ENCODE measurements at places on chromosomes 7 and 10.
A peak's percentile ranks its signal among the peaks of the same experiment; 100 is the strongest.

DNA sequence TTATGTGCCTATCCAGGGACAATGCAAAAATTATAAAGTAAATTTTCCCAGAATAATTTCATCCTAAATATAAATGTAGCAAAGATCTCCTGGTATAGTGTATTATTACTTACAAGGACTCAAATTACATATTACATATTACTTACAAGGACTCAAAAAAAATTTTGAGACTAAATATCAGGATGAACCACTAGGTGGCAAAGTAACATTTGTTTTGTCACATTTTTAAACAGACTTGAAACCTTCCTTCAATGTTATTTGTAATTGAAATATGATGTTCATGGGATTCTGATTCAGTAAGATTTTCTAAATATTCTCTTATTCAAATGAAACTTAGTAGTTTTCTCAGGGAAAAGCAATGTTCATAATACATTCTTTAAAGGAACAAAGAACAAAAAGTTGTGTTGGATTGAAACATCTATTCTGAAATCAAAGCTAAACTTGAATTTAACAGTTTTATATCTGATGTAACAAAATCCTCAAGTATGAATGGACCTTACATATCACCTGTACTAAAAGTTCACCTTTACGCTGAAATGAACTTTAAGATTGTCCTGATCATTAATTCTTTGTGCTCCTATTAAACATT lies 74.3 kb upstream of the GNAI1 start:
- DNase-seq = peak; percentile 46

GRCh38 chr7:146660839-146661238 lies 544.2 kb downstream of the CNTNAP2 start:
- no peak for DNase-seq

GRCh38 chr7:25614415-25614814 lies 386.1 kb upstream of the NPVF start:
- DNase-seq = no peak

DNA sequence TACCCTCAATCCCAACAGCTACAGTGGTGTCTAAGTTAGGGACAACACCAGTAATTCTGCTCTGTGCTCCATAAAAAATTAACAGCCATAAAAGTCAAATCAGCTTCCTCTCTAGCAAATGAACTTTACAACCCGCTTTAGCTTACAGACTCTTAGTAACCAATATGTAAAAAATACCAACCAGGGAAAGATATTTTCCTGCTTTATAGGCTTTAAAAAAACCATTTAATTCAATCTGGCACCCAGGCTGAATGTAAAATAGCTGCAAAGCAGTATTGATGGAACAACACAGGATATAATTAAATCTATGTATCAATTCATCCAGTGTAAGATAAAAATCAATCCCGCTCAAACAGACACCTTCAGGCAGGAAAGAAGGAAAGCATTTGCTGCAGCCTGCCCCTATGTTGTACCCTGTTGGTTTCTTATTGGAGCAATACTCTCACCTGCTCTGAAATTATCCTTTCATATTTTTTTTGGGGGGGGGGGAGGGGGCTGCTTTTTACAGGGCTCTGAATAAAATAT lies 98.6 kb downstream of the NXPH1 start:
- no peak for DNase-seq

- no peak for DNase-seq
These were observed 15.1 kb upstream of the DENND2A start for GRCh38 chr7:140655511-140656408.

DNA sequence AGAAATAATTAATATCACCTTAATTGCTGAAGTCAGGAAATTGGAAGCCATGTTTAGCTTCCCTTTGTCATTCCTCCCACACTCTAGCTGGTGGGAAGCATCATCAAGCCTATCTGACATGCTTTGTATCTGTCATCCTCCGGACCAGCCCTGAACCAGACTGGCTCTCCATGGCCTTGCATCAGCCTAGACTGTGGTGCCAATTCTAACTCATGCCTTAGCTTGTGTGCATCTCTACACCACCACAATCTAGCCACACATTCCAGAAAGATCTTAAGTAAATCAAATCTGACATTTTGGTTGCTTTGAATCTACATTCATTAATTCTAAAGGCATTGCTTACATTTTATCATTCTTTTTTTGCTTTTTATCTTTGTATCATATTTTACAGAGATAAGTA lies 196.4 kb upstream of the VSTM2A start:
- no peak for DNase-seq

DNA sequence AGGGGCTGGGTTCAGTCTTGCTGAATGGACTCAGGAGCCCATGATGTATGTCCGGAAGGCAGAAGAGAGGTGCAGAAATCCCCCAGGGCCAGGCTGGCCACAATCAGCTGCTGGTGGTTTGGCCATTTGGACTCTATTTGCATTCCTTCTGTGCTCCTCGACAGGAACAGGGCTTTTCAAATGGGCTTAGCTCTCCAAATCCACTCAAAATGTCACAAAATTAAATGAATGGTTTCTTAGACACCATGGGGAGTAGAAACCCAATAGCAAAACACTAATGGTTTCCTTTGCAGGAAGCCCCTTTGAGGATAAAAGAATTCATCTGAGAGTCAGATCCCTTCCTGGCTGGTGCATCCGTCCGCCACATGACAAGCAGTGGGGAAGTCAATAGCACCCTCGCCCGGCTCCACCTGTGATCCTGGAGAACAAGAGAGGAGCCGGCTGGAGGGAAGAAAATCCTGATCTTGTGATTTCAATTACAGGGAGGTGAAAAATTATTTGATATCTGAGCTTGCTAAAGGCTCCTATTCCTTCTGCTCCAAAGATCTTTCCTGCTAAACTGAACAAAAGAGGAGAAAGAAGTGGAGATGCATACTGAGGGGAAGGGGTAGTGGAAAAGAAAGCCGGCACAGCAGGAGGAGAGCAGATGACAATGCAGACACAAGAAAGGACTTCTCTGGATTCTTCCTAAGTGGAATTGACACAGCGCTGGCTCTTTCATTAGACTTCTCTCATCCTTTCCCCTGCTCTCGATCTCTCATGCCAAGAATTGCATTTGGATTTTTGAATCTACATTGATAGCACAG lies 190.7 kb downstream of the C7orf25 start:
- DNase-seq = no peak

DNA sequence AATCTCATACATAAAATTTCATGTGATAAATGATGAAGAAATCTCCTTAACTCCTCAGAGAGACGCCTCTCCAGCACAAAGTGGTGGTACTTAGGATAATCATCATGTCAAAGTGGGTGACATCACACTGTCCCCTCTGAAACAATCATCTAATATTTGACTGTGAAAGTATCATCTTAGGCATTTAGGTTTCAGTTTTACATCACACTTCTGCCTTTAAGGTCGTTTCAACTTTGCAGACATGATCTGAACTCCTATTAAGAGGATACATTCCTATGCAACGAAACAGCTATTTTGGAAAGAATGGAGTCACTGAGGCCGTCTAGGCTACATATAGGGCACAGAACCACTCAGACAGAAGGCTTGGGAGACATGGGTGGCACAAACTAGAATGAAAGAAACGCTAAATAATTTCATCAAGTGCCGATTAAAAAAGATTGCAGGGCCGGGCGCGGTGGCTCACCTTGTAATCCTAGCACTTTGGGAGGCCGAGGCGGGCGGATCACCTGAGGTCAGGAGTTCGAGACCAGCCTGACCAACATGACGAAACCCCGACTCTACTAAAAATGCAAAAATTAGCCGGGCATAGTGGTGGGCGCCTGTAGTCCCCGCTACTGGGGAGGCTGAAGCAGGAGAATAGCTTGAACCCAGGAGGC lies 2.0 kb downstream of the VOPP1 start:
- no peak for DNase-seq

- DNase-seq = no peak
These were observed 155.2 kb downstream of the HPSE2 start for GRCh38 chr10:99080275-99080945.

DNA sequence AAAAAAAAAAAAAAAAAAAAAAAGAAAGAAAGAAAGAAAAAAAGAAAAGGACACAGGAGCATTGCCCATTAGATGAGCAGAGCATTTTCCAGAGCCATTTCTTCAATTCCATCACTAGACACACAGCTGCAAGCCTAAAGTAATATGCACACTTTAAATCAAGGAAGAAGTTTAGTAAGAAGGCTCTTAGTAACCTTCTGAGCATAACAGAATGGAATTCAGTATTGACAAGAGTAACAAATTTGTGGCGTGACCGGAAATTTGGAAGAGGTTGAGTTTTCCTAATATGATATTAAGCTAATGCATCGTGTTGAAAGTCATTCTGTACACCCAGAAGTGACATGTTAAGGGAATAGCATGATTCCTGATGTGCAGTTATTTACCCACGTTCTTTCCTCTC lies 35.3 kb downstream of the SMURF1 start:
- DNase-seq = no peak
